ENCODE measurements at places on chromosomes 2 and 18.

- DNase-seq: no peak
These were observed 70.4 kb upstream of the DTNA start for GRCh38 chr18:34639687-34640086.

DNA sequence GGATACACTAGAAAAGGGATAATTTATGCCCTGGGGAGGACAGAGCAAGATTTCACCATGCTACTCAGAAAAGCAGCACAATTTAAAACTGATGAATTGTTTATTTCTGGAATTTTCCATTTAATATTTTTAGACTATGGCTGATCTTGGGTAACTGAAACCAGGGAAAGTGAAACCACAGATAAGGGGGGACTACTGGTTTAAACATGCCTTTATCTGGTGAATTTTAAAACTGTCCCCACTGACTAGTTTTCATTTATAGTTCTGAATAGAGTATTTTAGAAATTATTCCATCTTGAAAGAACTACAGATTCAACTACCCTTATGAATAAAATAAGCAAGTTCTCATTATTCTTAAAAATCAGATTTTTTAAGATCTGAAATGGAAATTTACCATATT, 15.0 kb downstream of the NFU1 start:
- DNase-seq: no peak

DNA sequence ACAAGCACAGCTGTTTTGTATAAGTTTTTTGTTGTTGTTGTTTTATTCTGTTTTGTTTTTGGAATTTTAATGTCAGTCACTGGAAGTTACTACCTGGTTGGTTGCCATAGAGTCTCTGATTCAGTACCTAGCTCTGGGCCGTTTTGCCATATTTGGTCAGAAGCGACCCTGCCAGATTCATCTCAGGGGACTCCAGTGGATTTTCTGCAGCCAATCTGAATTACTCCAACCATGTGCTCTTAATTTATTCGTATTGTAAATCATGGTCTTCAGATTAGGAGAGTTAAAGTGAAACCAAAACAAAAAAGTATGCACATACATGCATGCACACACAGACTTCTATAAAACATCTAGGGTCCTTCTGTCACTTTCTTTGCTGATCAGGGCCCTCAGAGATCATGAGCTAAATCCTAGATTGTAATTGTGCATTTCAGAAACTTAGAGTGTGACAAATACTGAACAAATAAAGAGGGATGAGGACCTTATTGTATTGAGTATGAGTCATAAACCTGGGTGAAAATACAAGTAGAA, 317.4 kb upstream of the UBE2E3 start:
- DNase-seq: no peak

- no peak for DNase-seq
These were observed 100.3 kb upstream of the NEUROD1 start for GRCh38 chr2:181780657-181781056.

GRCh38 chr2:16216558-16216945, 276.2 kb downstream of the MYCN start:
- no peak for DNase-seq

DNA sequence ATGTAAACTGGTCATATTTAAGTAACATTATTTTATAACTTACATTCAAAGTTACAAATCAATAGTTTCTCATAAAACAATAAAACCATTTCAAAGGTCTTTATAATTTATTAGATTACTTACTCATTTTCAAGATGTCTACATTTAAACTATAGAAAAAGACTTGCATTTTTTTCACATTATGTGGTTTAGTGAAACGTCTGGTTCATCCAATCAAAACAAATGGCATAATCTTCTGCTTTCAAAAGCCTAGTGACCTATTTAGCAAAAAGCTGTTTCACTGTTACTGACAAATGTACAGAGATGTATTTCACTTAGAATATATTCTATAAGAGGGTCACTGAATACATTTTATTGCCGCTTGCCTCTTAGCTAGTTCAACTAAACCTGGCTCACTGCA, 49.3 kb upstream of the MCM6 start:
- no peak for DNase-seq

DNA sequence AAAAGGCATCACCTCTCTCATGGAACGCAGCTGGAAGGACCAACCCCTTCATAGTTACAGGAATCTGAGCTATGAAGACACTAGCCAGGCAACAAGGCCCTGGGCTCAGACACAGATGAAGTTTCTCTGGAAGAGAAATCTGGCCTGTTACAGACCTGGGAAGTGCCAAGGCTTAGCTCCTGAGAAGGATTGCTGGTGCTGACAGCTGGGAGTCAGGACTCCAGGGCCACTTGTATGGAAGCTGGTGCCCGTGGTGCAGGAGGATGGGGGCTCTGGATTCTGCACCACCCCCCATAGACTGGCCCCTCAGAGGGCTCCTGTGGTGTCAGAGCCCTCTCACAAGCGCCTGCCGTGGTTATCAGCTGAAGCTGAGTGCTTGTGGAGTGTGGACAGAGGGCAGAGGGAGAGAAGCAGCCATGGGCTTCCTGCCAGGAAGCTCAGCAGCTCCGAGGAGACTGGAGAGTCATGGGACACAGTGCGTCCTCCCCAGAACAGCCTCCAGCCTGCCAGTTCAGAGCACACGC, 87.3 kb upstream of the LCLAT1 start:
- DNase-seq: no peak

DNA sequence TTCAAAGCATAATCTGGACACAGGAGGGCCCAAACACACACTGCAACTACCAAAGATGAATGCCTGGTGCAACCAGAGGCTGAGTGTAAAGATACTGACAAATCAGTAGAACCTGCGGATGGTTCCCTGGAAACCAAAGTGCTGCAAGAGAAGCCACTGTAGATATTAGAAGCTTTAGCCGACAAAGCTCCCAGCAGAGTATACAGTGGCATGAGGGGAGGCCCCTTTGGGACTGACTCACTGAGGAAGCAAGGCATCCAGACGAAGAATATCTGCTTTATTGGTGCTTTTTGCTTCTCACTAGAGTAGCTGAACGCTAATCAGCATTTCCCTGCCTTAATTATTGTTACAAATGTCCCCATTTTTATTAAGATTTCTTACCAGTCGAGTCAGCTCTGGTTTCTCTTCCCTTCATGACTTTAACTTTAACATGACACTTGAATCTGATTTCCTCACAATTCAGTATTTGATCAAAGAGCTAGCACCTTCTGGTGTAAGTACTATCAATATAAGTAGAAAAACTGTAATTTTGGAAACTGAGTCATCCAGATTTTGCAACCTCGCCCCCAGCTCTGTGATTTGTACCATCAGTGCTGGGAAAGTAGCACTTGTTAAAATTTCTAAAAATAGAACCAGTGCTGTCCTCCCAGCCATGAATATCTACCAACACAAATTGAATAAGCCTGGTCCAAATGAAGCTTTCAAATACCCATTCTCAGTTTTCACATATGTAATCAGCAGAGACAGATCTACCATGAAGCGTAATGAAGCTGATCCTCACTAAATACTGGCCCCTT, 34.2 kb downstream of the FIGN start:
- DNase-seq: no peak

- DNase-seq: no peak
These were observed 165.3 kb downstream of the NRXN1 start for GRCh38 chr2:50866626-50867025.

- no peak for DNase-seq
These were observed 34.8 kb downstream of the CDH20 start for GRCh38 chr18:61368001-61368400.

DNA sequence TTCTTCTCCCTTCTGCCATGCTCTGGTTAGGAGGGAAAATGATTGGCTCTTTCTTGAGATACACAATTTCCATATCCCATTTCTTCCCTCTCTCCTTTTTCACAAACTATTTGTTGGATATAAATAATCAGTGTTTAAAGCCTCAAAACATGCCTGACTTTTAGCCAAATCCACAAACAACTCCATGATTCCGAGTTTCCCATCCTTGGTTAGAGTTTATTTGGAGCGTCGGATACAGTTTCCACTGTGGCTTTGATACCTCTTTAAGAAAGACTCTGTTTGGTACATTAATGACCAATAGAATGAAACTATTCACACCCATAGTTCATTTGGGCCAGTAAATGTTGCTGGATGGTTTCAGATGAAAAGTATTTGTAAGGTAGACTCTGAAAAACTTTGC, 5.9 kb upstream of the FHL2 start:
- no peak for DNase-seq

GRCh38 chr18:68299906-68300305, 415.0 kb downstream of the TMX3 start:
- DNase-seq: no peak

- no peak for DNase-seq
These were observed 188.8 kb downstream of the ZEB2 start for GRCh38 chr2:144330951-144331673.

- DNase-seq: no peak
These were observed 14.2 kb downstream of the TGFBRAP1 start for GRCh38 chr2:105315314-105315713.

DNA sequence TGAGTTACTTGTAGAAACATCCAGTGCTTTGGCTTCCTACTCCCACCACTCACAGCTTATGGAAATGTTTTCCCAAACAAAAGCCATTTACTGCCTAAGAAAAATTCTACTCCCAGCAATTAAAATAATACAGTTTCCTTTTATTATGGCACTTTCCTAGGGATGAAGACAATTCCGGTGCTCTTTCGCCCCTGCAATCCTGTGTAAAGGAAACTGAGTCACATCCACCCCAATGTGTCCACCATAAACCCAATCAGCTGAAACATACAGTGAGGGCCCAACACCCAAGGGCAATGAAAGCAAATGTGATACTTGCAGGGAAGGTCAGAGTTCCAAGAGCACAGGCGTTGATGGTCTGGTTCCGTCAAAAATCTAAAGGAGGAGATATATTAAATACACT, 62.0 kb upstream of the ST3GAL5 start:
- DNase-seq: no peak

DNA sequence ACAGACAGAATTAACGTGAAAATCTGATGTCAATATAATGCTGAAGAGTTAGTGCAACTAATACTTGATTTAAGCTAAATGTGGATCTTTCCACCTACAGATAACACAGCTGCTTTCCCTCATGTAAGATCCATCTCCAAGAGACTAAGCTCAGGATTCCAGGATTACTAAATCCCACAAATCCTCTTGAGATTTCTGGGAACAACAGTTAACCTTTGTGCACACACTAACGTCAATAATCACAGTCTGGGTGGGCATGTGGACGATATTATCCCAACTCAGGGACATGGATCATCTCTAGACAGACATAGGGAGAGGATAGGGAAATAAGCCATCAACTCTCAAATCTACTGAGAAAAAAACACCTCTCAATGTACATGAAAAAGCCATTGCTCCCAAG, 432.6 kb downstream of the SATB2 start:
- DNase-seq: no peak

GRCh38 chr18:62328586-62329525, 3.7 kb downstream of the TNFRSF11A start:
- no peak for DNase-seq

- DNase-seq: no peak
These were observed 55.9 kb upstream of the RTN4 start for GRCh38 chr2:55106148-55106547.

DNA sequence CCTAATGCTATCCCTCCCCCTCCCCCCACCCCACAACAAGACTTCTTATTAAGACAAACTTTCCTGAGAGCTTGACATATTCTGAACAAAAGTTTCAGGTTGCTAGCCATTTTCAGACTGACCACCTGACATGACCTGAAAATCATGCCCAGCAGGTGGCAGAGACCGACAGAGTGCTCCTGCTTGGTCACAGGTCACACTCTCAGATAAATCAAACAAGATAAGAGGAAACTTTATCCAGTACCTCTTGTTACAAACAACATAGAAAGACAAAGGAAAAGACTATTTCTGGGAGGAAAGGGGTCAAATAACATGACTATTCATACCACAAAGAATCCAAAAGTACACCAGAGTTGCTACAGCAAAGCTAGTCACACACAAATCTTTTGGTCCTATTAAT, 107.4 kb downstream of the TMEM200C start:
- no peak for DNase-seq

DNA sequence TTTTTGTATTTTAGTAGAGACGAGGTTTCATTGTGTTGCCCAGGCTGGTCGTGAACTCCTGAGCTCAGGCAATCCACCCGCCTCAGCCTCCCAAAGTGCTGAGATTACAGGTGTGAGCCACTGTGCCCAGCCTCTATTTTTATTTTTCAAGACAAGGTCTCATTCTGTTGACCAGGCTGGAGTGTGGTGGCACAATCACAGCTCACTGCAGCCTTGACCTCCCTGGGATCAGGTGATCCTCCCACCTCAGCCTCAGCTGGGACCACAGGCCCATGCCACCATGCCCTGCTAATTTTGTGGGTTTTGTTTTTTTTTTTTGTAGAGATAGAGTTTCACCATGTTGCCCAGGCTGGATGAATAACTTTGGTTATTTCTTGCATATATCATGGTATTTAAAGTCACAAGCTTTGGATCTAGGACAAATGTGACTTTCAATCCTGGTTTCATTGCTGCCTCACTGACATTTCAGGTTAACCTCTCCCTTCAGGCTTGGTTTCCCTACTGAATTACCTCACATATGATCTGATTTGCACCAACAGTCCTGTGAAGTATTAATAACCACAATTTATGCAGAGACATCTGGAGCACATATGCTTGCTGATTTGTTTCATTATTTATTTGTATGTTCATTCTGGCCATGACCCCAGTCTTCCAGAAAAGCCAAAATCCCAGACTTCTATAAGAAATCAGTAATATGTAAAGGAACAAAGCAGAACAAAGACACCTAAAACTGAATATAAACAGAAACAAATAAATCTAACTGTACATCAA, 17.5 kb upstream of the RAB31 start:
- DNase-seq: no peak

- no peak for DNase-seq
These were observed 87.3 kb downstream of the ANTXR1 start for GRCh38 chr2:69100220-69100723.

- DNase-seq: no peak
These were observed 145.8 kb upstream of the SALL3 start for GRCh38 chr18:78833833-78834232.

DNA sequence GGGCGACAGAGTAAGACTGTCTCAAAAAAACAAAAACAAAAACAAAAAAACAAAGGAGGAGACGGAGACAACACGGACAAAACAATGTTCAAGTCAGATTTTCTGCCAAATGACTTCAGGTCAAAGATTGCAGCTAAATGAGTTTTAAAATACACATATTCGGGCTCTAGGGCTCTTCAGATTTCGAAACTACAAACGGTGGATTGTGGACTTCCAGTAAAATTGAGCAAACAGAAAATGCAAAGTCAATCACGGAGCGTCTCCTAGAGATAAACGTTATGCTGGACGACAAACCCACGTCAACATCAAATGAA, 558 bp downstream of the MRPS5 start:
- no peak for DNase-seq

GRCh38 chr18:25033747-25034471, 318.1 kb downstream of the ZNF521 start:
- DNase-seq: no peak

DNA sequence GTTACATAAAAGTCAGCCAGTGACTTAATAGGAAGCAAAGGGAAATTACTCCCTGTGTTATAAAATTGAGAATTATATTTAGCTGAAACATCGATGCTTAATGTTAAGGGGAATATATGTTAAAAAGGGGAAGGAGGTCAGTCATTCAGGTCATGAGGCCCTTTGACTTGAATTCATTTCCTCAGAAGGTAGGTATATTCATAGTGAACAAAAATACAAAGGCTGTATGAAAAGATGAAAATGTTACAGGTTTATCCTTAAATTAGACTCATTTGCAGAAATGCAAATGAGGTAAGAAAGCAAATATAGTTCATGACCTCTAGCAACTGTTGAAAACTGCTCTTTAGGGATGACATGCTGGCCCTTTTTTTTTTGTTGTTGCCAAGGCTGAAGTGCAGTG, 20.8 kb downstream of the MSH6 start:
- no peak for DNase-seq

- DNase-seq: no peak
These were observed 909 bp downstream of the TGFA start for GRCh38 chr2:70552501-70553333.

All from stimulated activated CD4-positive, alpha-beta T cell treated with anti-CD3 and anti-CD28 coated beads, Interleukin-15, amount 100 ng/mL, for 1 hour (primary cell).